Gastroesophageal sphincter (tissue), 4 donors: ENCODE measurements at places on chromosomes 6 and 20.

GRCh38 chr6:151071295-151071694, 168.5 kb upstream of the AKAP12 start:
- peak; percentile 36 for ATAC-seq

DNA sequence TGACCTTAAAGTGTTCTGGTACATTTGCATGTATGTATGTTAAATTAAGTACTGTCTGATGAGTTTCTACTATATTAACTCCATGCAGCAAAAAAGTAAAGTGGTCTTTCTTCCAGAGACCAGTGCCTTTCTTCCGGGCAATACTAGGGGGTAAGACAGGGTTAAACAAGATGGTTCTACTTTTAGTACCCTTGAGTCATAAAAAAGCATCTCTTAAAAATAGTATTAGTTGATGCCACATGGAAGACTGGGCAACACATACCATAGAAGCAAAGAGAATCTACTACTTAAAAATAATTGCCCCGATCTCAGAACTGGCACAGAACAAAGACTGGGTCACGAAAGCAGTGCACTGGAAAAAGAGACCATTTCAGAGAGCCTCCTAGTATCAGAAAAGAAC, 66.2 kb downstream of the SESN1 start:
- no peak for ATAC-seq

GRCh38 chr6:168645326-168645725, 204.3 kb downstream of the SMOC2 start:
- no peak for ATAC-seq

DNA sequence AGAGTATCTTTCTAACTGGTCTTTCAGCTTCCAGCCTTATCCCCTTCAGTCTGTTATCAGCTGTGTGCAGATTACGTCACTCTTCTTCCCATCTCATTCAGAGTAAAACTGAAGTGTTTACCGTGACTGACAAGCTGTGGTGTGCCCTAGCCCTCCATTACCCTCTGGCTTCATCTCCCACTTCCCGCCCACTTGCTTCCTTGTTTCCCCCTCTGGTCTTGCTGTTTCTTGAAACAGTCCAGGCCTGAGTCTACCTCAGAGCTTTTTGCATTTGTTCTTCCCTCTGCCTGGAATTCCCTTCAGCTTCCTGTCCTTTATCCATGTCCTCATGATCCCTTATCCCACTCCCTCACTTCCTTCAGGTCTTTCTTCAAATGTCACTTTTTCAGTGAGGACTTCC, 66.9 kb downstream of the CARMIL1 start:
- ATAC-seq = no peak

- ATAC-seq = peak; percentile 58
Observed at GRCh38 chr20:13819885-13820645, 35.2 kb downstream of the NDUFAF5 start.

GRCh38 chr6:170265655-170266054, 25.2 kb downstream of the DLL1 start:
- ATAC-seq = no peak

DNA sequence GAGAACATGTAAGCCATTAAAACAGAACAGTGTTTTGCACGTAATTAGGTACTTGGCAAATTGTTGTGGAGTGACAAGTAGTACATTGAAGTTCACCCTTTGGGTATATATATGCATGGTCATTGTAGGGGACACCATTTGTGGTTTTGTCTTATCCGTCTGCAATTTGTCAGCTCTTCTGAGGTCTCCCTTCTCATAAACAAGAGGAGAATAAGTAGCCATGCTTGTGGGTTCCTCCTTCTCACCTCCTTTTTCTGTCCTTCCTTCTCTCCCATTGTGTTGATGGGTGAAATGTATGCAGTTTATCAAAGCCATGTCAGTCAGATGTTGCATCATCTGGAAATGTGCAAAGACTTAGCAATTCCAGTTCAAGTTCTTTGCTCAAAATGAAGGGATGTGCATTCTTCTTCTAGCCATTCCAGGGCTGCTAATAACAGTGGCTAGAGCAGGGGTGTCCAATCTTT, 70.9 kb downstream of the QKI start:
- ATAC-seq = no peak

GRCh38 chr6:137678451-137678850, 184.3 kb upstream of the OLIG3 start:
- ATAC-seq = no peak

DNA sequence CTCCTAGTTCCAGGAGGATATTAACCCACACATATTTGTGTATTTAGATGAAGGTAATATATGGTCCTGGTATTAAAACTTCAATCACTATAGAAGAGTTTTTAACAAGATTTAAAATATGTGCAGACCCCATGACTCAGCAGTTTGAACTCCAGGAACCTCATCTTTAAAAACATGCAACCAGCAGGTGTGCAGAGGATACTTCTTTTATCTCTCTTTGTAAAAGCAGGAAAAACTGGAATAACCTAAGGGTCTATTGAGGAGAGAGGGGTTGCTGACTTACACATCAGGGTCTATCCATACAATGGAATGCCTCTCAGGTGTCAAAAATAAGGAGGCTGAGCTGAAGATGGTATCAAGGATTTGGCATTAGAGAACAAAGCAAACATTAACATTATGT, 36.9 kb upstream of the TFAP2C start:
- ATAC-seq = no peak

- ATAC-seq = no peak
Observed at GRCh38 chr6:118740372-118740771, 89.0 kb upstream of the CEP85L start.

- no peak for ATAC-seq
Observed at GRCh38 chr6:108727966-108728730, 120.1 kb upstream of the ARMC2 start.

DNA sequence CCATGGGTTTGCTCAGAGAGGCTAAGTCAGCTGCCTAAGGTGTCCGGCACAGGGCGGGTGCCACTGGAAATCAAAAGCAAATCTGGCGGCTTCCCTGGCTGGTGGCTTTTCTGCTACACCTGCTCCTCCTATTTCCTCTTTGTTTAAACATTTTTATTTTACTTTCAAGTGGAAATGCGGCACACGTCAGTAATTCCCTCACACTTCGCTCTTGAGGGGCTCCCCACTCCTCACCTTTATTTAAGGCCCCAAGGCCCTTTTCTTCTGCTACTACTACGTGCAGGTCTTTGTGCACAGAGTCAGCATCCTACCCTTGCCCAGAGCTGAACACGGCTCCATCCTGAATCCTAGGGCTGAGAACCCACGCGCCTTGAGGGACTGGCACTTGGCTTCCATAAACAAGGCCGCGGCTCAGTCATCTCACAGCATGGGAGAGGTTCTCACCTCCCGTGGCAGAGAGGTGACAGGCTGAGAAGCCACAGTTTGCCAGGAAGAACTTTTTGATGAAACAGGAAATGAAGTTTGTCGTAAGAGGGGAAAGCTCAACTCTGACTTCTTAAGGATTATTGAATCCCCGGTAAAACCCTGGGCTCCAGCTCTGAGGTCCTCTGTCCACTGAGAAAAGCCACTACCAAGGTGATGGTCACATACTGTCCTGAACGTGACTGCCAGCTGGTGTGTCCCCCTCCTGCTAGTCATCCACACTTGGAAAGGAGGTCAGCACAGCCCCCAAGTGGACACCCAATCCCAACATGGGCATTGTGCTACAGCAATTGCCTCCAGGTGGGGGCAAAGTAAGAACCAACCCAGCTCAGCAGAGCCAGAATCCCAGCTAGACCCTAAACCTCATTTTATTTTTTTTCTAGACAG, 48.0 kb downstream of the NFATC2 start:
- no peak for ATAC-seq

DNA sequence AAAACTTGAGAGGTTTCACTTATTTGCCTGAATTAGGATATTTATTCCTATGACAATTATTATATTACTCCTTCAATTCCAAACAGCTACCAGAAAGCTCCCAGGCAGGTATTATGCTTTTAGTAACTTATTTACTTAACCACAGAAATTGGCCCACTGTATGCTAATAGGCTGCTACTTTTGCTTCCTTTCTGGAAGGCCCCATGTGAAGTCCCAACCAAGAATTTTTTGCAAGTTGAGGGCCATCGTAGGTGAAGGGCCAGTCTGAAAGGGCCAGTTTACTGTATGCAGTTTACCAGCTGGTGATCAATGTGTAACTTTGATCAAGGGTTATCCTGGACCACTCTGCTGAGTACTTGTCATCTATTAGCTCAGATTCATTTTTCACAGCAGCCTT, 45.0 kb downstream of the EDN1 start:
- no peak for ATAC-seq

GRCh38 chr6:112343977-112344376, 3.2 kb upstream of the RFPL4B start:
- no peak for ATAC-seq

- ATAC-seq = no peak
Observed at GRCh38 chr6:126199466-126199865, 140.4 kb upstream of the CENPW start.

DNA sequence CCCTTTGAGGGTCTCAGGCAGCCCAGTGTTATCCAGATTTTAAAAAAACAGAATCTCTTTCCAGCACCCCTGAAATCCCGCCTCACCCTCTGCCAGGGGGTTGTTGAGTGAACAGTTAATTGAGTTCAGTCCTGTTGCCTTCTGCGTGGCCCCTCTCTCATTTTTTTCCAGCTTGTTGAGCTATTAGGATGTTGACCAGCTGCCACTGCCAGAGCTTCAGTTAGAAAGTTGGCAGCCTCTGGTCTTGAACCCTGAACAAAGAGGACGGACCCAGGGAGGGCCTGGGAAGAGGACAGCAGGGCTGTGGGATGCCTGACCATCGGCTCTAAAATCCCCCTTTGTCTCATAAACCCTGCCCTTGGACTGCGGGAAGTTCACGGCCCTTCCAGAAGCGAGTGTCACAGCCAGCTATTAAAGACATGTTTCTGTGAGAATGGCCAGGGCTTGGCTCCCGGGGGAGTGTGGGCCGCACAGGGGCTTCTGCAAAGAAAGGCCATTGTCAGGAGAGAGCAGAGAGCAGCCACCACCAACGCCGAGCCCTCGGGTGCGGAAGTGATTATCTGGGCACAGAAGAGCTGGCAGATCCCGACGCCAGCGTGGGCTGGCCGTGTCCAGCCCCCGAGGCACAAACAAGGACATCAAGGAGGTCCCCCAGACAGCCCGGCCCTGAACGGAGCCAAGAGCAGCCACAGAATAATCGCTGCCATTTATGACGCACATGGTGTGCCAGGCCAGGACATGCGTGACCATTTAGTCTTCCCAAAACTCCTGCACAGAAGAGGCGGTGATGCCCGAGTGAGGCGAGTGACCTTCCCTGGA, 189.0 kb downstream of the ANKRD60 start:
- peak; percentile 46 for ATAC-seq

DNA sequence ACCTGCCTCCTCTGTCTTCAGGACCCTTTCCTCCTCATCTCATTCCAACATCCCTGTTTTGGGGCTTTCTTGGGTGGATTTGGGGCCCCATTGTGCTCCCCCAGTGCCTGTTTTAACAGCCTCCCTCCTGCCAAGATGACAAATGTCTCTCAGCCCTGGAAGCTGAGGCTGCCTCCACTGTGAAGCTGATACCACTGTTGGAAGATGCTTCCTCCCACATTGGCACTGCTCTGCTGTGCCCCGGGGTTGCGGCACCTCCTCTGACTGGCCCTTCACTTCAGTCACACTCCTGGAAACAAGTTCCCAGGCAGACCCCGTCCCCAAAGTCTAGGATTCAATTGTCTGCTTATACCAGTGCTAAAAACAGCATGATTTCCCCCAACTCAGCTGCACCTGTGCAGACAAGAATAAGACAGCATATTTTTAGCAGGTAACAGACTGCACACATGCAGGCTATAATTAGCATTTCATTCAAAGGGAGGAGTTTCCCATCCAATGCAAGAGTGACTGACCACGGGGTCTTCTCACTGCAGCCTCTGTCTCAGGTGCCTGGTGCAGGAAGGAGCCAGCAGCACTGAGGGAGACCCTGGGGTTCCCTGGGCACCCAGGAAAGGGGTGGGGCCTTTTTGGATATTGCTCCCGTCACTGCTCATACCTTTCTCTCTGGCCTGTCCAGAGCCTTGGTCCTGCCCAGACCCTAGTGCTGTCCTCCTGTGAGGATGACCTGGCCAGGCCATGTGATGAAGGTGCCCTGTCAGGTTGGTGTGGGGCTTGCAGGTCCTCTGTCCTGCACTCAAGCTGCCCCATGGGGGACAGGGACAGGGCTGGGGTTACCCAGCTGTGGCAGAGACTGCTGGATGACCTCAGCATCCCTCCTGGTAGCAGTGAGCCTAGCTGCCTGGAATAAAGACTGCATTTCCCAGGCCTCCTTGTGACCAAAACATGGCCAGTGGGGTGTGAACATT, 31.5 kb upstream of the SULF2 start:
- ATAC-seq = no peak

DNA sequence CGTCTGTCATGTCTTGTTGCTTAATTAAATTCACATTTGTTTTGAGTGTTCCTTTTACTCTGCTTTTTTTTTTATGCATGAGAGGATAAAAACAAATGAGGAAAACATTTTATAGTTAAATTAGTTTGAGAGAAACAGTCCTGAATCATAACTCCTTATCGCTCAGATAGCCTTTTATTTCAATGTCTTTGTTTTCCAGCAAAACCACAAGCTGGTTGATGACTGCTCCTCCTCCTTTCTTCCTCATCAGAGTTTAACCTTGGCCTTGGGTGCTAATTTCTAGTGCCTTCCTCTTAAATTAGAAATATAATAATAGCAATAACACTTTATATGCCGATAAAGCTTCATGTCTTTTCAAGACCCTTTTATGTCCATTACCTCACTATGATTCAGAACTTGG, 3.1 kb downstream of the NOX3 start:
- no peak for ATAC-seq

- no peak for ATAC-seq
Observed at GRCh38 chr6:142279350-142280180, 22.2 kb upstream of the ADGRG6 start.

DNA sequence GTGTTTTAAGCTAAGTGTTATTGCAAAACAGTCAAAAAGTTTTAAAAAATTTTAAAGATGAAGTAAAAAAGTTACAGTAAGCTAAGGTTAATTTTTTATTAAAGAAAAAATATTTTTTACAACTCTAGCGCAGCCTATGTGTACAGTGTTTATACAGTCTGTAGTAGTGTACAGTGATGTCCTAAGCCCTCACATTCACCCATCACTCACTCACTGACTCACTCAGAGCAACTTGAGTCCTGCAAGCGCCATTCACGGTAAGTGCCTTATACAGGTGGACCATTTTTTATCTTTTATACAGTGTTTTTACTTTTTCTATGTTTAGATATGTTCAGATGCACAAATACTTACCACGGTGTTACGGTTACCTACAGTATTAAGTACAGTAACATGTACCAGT, 83.4 kb upstream of the STMND1 start:
- ATAC-seq = no peak
